ENCODE measurements at places on chromosomes 7 and 10. TPM values are rescaled to one million over a fixed set of nuclear protein-coding genes. Genes with fewer than 3 reads are reported as not detected.

Gene UFSP1
- 2.2 TPM for total RNA-seq

Gene SP8
- total RNA-seq, result not detected

Gene GET4
- total RNA-seq, result 30.2 TPM

Gene ASB10
- not detected for total RNA-seq

DNA sequence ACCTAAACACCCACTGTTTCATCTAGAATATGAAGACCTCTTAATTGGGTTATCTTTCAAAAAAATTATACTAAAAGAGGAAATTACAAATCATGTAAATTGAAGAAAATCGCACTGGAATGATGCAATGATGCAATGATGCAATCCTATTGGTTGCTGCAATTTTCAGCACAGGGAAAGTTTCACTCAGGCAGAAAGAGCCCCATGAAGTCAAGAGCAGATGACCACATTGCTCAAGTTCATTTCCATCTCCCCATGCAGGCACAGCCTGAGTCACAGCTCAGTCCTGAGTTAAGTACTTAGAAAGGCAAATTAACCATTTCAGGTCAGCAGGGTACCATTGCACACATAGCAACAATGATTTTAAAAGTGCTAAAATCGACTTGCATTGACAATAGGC lies 180.3 kb upstream of the MYO3A start:
- no peak overlapping the region for H3K4me3 ChIP-seq
- H3K36me3 ChIP-seq, result no peaks in the 10 kb centered on the region
- no peak overlapping the region for H3K27ac ChIP-seq
- no peaks in the 10 kb centered on the region for H3K27me3 ChIP-seq
- no peaks in the 10 kb centered on the region for H3K4me1 ChIP-seq

GRCh38 chr10:8133146-8133545 lies 78.7 kb downstream of the GATA3 start:
- H3K27me3 ChIP-seq, result no peaks in the 10 kb centered on the region
- DNase-seq, result no peak
- no peak overlapping the region for H3K27ac ChIP-seq
- no peak overlapping the region for H3K4me3 ChIP-seq
- H3K36me3 ChIP-seq, result no peaks in the 10 kb centered on the region
- H3K4me1 ChIP-seq, result no peaks in the 10 kb centered on the region

GRCh38 chr10:69867699-69868558 lies 66.2 kb downstream of the COL13A1 start:
- no peak for DNase-seq
- no peaks in the 10 kb centered on the region for H3K36me3 ChIP-seq
- H3K27me3 ChIP-seq, result no peaks in the 10 kb centered on the region
- H3K27ac ChIP-seq, result no peak overlapping the region

All from right lobe of liver (tissue), 6 donors.